ENCODE measurements at places on chromosomes 3 and 15.

DNA sequence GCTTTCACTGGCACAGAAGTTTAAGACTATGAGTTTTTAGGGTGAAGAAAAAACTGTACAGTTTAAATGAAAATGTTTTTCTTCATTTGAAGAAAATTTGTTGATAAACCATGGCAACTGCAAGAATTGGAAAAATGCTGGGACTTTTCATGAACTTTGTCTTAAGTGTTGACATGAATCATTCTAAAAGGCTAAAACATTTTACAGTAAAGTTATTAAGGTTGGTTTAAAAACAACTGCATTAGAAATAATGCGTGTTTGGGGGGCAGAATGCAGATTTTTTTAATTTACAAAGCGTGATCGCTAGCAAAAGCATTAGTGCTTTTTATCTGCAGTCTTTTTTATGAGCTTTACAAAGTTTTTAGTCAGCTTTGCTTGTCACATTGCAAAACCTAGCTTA, 601.9 kb upstream of the TGFBR2 start:
- H3K27me3 ChIP-seq: no peaks in the 10 kb centered on the region
- no peak overlapping the region for H3K4me3 ChIP-seq
- no peak for DNase-seq
- H3K36me3 ChIP-seq: peaks cover 4% of the 10 kb centered on the region
- no peak overlapping the region for H3K27ac ChIP-seq

- H3K4me3 ChIP-seq: no peak overlapping the region
- H3K36me3 ChIP-seq: no peaks in the 10 kb centered on the region
- no peaks in the 10 kb centered on the region for H3K4me1 ChIP-seq
- H3K27me3 ChIP-seq: no peaks in the 10 kb centered on the region
- no peak overlapping the region for H3K27ac ChIP-seq
Observed at GRCh38 chr15:28881170-28881569, 4.6 kb upstream of the APBA2 start.

GRCh38 chr3:150235799-150236198, 172.3 kb upstream of the TSC22D2 start:
- peaks cover 53% of the 10 kb centered on the region for H3K4me1 ChIP-seq
- no peaks in the 10 kb centered on the region for H3K27me3 ChIP-seq
- peak overlapping the region; percentile 80 for H3K27ac ChIP-seq

GRCh38 chr15:69232144-69232543, 66.6 kb upstream of the PAQR5 start:
- peaks cover 20% of the 10 kb centered on the region for H3K36me3 ChIP-seq
- DNase-seq: no peak
- H3K27me3 ChIP-seq: no peaks in the 10 kb centered on the region

- peaks cover 16% of the 10 kb centered on the region for H3K4me1 ChIP-seq
- H3K4me3 ChIP-seq: no peak overlapping the region
- peaks cover 37% of the 10 kb centered on the region for H3K27me3 ChIP-seq
Observed at GRCh38 chr3:157861076-157861765, 245.0 kb downstream of the SHOX2 start.

GRCh38 chr3:98646680-98647079, 53.3 kb upstream of the CPOX start:
- no peaks in the 10 kb centered on the region for H3K36me3 ChIP-seq
- no peaks in the 10 kb centered on the region for H3K4me1 ChIP-seq
- H3K4me3 ChIP-seq: no peak overlapping the region
- H3K27ac ChIP-seq: no peak overlapping the region

GRCh38 chr3:134249296-134249841, 1.3 kb downstream of the RYK start:
- H3K36me3 ChIP-seq: peaks cover 2% of the 10 kb centered on the region
- no peak for DNase-seq
- peaks cover 48% of the 10 kb centered on the region for H3K4me1 ChIP-seq
- H3K27ac ChIP-seq: peak overlapping the region; percentile 89

GRCh38 chr15:39508536-39508935, 72.3 kb upstream of the THBS1 start:
- H3K36me3 ChIP-seq: no peaks in the 10 kb centered on the region
- peaks cover 8% of the 10 kb centered on the region for H3K4me1 ChIP-seq
- peaks cover 3% of the 10 kb centered on the region for H3K27me3 ChIP-seq
- no peak overlapping the region for H3K4me3 ChIP-seq
- DNase-seq: no peak

DNA sequence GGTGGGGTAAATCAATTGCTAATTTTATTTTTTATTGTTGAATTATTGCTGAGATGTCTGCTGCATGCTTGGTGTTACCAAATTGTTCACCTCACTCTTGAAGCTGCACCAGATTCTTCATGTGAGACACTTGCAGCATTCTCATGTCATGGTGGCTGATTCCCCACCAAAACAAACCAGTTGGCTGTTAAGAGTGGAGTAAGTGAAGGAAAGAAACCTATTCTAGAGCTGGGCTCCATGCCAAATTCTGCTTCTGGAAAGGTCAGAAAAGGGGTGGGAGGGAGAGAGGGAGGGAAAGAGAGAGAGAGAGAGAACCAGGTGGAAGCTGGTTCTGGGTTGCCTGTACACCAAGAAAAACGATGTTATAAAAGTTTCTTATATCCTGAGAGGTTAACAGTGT, 317.5 kb upstream of the THRB start:
- no peak overlapping the region for H3K4me3 ChIP-seq
- no peaks in the 10 kb centered on the region for H3K36me3 ChIP-seq
- H3K4me1 ChIP-seq: peaks cover 8% of the 10 kb centered on the region
- H3K27me3 ChIP-seq: no peaks in the 10 kb centered on the region
- H3K27ac ChIP-seq: no peak overlapping the region

DNA sequence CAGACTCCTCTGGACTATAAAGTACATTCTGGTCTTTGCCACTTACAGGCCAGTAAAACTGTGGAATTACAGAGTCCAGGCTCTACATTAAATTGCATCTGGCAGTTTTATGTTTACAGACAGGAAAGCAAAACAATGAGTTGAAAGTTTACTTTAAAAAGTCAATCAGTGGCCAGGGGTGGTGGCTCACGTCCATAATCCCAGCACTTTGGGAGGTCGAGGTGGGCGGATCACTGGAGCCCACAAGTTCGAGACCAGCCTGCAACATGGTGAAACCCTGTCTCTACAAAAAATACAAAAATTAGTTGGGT, 53.8 kb downstream of the TM4SF4 start:
- H3K4me1 ChIP-seq: peaks cover 21% of the 10 kb centered on the region
- DNase-seq: no peak
- H3K27me3 ChIP-seq: no peaks in the 10 kb centered on the region
- no peak overlapping the region for H3K4me3 ChIP-seq
- H3K27ac ChIP-seq: peak overlapping the region; percentile 33
- H3K36me3 ChIP-seq: peaks cover 23% of the 10 kb centered on the region

- H3K27ac ChIP-seq: no peak overlapping the region
- H3K36me3 ChIP-seq: no peaks in the 10 kb centered on the region
- DNase-seq: no peak
- no peak overlapping the region for H3K4me3 ChIP-seq
- H3K4me1 ChIP-seq: peaks cover 12% of the 10 kb centered on the region
Observed at GRCh38 chr3:140433431-140433830, 244.4 kb upstream of the TRIM42 start.

DNA sequence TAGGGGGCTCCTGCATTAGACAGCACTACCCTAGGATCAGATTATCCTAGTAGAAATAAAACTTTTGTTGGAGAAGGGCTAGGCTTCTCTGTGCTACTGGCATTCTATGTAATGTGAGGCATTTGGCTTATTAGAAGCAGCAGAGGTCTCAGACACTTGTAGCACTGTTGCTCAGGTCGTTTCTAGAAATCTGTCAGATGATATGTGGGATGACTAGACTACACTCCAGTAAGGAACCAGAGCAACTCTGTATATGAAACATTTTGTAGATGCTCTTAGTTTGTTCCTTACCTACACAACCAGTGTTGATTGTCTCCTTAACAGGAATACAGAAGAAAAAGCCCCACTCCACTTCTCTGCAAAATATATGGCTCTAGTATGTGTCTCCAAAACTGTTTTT, 21.9 kb upstream of the FBXL22 start:
- peaks cover 9% of the 10 kb centered on the region for H3K4me1 ChIP-seq
- no peaks in the 10 kb centered on the region for H3K27me3 ChIP-seq
- DNase-seq: no peak
- H3K36me3 ChIP-seq: peaks cover 22% of the 10 kb centered on the region

DNA sequence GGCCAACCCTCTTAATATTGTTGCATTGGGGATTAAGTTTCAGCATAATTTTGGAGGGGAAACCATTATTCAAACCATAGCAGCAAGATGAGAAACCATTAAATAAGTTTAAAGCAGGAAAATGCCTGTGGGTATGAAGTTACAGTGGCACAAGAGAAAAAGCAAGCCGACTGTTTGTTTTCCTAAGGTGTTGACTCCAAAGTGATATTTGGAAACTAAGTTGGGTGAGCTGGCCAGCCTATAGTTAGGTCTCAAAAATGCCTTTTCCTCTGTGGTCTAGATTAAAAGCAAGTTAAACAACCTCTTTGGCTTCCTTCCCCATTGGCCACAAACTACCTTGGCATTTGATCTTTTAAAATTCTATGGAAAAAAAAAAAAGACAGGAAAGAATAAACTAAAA, 419.8 kb upstream of the AZI2 start:
- H3K27me3 ChIP-seq: no peaks in the 10 kb centered on the region
- H3K36me3 ChIP-seq: peaks cover 2% of the 10 kb centered on the region
- H3K27ac ChIP-seq: no peak overlapping the region

GRCh38 chr3:134007819-134008218, 21.9 kb downstream of the SLCO2A1 start:
- no peak overlapping the region for H3K4me3 ChIP-seq
- H3K27me3 ChIP-seq: no peaks in the 10 kb centered on the region
- peaks cover 10% of the 10 kb centered on the region for H3K4me1 ChIP-seq
- H3K27ac ChIP-seq: no peak overlapping the region

DNA sequence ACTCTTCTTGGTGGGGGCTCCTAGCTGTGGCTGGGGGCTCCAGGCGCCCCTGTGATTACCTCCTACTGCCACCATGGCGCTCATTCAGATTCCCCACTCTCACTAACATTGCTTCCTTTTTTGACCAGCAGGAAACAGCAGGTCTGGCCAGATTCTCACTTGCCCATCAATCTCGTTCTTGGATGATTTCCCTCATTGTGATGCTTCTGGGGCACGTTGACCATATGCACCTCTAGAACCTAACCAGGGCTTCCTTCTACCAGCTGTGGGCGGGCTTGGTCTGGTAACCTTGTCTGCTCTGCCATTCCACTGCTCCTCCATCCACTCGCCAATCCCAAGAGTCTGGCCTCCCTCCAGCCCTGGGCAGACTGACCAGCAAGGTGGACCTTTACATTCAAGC, 35.9 kb upstream of the PTPN23 start:
- H3K36me3 ChIP-seq: peaks cover 14% of the 10 kb centered on the region

DNA sequence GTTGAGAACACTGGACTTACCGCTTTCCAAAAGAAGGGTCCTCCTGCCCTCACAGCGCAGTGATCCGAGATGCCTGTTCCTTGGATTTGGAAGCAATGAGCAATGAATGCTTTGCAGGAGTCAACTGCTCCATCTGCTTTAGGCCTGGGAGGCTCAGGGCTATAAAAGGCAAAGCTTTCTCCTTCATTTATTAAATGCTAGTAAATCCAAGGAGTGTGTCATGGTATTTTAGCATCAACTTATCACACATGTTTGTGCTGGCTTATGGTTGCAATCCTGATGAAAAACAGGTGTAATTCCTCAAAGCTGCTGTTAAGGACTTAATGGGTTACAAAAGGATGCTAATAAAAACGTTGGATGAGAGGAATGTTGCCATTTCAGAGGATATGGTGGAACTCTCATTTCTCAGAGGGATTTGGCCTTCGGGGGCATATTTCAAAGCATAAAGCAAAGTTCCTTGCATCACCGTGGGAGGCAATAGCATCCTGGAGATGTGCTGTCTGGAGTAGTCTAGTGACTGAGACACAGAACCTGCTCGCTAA, 158.5 kb upstream of the TPM1 start:
- DNase-seq: no peak
- peaks cover 70% of the 10 kb centered on the region for H3K4me1 ChIP-seq
- no peaks in the 10 kb centered on the region for H3K36me3 ChIP-seq
- no peak overlapping the region for H3K27ac ChIP-seq
- no peak overlapping the region for H3K4me3 ChIP-seq

DNA sequence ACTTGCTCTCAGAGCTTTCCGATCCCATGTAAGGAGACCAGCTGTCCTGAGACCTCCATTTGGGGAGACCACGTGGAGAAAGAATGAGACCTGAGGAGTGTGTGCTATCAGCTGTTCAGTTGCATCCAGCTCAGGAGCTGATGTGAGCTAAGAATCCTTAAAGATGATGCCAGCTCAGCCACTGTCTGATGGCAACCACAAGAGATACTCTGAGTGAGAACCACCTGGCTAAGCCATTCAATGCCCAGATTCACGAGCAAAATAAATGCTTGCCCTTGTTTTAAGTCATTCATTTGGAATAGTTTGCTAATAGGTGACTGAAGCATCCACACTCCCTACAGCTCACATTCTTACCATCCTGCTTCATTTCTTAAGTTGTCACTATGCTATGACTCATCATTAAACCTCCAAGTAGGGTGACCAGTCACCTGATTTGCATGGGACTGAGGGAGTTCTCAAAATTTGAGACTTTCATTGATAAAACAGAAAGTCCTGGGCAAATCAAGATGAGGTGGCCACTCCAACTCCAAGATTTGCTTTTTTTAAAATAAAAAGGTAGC, 56.4 kb downstream of the SPTSSB start:
- H3K4me1 ChIP-seq: no peaks in the 10 kb centered on the region
- H3K36me3 ChIP-seq: no peaks in the 10 kb centered on the region
- H3K27me3 ChIP-seq: no peaks in the 10 kb centered on the region
- H3K27ac ChIP-seq: no peak overlapping the region

DNA sequence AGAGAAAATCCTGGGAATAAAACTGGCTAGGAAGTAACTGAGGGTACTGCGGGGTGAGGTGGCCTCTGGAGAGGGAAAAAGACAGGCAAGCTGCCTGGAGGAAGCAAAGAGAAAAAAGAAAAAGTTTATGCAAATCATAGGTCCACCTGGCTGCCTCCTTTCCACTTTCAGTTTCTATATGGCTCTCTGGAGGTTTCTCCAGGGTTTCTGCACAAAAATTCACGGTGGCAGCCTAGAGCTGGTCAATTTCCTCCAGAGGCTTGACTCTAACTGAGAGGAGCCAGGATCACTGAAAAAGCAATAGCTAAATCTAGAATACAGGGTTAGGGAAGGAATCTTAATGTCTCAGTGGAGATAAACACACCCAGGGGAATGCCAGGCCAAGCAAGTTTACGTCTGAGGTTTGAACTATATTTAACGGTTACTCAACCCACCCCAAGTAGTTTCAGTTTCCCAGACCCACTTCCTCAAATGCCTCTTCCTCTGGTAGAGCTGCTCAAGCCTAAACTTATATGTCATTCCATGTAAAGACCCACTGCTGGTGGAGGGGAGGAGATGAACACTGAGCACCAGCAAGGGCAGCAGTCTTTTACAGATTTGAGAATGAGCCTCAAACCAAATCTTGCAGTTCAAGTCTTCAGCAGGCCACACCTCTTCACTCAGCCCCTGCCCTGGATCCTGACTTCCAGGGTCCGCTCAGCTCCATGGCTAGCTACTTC, 5.7 kb downstream of the LYSMD2 start:
- DNase-seq: no peak
- peak overlapping the region; percentile 65 for H3K27ac ChIP-seq
- no peak overlapping the region for H3K4me3 ChIP-seq
- no peaks in the 10 kb centered on the region for H3K36me3 ChIP-seq

DNA sequence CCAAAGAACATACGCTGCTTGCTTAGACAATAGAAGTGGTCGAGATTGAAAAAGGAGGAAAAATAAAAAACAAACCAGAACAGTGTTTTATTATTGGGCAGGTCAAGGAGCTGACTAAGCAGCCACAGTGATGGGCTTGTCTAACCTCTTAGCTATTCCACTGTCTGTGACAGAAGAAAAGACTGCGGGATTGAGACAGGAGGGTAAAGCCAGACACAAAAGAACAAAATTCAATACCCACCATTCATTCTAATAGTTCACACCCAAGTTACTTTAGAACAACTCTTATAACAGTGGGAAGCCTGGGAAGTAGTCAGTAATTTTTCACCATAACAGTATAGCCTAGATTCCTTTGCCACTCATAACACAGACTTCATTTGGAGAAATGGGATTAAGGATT, 435.4 kb downstream of the MFSD1 start:
- H3K27ac ChIP-seq: no peak overlapping the region
- H3K4me3 ChIP-seq: no peak overlapping the region
- H3K4me1 ChIP-seq: peaks cover 3% of the 10 kb centered on the region
- no peak for DNase-seq
